ENCODE measurements at places on chromosomes 7 and 10.
A peak's percentile ranks its signal among the peaks of the same experiment; 100 is the strongest.

- no peak for DNase-seq
Measured at GRCh38 chr7:54995610-54996363, 23.0 kb upstream of the EGFR start.

DNA sequence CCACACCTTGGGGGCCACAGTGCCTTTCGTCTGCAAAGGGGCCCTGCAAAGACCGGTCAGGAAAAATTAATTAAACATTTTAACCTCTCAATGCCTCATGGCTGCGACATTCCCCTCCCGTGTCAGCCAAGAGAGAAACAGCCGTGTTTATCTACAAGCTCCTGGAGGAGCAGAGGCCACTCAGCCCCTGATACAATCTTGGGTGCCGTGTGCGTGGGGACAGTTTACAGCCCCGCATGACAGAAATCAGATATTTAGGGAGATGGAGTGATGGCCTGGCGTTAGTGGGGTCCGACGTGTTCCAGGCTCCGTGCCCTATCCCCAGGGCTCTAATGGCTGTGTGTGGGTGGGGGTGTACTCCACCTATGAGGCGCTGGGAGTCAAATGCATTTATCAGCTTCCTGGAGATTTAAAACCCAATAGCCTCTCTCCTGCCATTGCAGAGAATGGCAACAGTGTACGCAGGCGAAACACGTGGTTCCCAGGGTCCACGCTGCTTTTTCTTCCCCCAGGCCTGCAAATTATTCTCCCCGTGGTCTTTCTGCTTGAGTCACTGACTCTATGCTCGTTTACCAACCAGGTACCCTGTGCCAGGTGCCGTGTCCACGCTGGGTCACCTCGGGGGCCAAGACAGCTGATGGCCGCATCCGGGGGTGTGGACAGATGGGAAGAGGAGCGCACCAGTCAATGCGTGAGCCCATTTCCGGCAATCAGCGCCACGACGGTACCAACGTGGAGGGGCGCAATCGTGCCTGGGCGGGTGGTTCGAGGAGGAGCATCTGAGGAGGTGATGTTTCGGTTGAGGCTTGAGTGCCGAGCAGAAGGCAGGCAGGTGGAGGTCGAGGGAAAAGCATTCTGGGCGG, 26.6 kb upstream of the PSMG3 start:
- no peak for DNase-seq

GRCh38 chr7:78412216-78412858, 613.8 kb downstream of the PHTF2 start:
- DNase-seq = no peak

DNA sequence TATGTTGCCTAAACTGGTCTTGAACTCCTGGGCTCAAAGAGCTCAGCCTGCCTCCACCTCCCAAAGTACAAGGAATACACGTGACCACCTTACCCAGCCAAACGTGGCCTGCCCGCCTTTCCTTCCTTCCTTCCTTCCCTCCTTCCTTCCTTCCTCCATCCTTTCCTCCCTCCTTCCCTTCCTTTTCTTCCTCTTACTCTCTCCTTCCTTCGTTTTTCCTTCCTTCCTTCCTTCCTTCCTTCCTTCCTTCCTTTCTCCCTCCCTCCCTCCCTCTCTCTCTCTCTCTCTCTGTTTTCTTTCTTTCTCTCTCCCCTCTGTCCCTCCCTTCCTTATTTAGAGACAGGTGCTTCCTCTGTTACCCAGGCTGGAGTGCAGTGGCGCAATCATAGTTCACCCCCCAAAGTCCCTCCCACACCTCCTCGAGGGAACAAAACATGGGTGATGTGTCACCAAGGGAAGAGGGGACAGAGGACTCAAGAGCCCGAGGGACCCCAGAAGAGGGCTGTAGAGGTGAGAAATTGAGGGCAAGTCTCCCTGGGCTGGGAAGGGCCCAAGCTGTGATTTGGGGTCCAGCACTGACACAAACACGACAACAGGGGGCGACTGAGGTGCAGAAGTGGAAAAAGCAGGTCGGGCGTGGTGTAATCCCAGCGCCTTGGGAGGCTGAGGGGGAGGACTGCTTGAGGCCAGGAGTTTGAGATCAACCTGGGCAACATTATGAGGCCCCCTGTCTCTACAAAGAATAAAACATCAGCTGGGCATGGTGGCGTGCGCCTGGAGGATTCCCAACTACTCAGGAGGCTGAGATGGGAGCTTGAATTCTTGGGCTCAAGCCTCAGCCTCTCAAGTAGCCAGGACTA, 28.1 kb downstream of the EPHB4 start:
- DNase-seq = peak; percentile 27

DNA sequence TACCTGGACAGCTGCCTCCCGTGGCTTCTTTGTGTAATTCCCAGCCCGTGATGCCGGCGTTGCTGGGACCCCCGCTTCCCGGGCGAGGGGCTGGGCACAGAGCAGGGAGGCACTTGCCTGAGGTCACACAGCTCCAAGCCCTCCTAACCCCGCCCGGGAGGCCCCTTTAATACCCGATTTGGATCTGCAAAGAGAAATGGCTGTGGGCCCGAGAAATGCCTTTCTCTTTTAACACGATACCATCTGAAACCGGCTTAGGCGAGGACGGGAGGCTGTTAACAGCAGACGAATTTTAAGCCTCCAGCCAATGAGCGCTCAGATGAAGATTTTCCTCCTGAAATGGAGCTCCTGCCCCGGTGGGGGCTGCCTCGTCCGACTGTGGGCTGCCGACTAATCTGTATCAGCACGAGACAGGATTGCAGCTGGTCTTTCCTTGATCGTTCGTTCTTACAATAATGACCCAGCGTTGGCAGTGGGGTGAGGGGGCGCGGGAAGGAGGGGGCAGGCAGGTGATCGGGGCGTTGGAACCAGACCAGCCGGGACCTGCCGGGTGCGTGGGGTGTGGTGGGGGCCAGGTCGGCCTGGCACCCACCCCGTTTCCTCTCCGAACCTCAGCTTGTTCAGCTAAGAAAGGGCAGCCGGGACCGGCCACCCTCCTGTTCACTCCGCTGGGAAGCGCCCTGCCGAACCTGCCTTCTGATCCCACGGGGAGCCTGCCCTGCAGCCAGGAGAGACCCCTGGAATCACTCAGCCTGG, 36.2 kb upstream of the FOXL3 start:
- DNase-seq = no peak

- no peak for DNase-seq
Measured at GRCh38 chr7:47877336-47877735, 70.9 kb downstream of the PKD1L1 start.

DNA sequence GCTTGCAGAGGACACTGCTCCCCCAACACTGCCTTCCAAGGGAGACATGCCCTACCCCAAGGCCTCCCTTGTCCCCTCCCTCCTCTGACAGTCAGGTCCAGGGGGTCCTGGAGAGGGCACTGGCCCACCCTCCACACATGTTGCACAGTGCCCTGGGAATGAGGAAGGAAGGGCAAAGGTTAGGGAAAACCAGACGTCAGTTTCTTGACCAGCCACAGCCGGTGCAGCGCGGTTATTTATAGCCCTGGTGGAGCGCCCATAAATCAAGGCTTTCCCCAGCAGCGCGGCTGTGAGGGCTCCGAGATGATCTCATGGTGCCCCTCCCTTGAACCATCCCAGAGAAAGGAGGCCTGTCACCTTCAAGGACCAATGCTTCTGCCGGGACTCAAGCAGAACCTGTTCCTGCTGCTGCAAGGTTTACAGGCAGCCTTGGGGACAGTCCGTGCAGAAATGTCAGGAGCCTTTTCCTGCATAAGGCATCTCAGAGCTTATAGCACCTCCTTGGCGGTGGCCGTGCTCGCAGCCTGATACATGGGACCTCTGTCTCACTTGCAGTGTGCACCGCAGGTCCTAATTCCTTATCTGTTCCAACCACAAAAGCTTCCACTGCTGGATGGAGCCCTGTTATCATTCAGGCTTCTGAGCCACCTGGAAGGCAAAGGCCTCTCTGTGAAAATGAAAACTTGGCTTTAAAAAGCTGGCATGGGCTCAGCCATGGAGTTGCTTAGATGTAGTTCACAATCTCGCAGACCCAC, 127.3 kb downstream of the LHPP start:
- no peak for DNase-seq

GRCh38 chr10:31851216-31851615, 77.4 kb downstream of the ARHGAP12 start:
- no peak for DNase-seq

DNA sequence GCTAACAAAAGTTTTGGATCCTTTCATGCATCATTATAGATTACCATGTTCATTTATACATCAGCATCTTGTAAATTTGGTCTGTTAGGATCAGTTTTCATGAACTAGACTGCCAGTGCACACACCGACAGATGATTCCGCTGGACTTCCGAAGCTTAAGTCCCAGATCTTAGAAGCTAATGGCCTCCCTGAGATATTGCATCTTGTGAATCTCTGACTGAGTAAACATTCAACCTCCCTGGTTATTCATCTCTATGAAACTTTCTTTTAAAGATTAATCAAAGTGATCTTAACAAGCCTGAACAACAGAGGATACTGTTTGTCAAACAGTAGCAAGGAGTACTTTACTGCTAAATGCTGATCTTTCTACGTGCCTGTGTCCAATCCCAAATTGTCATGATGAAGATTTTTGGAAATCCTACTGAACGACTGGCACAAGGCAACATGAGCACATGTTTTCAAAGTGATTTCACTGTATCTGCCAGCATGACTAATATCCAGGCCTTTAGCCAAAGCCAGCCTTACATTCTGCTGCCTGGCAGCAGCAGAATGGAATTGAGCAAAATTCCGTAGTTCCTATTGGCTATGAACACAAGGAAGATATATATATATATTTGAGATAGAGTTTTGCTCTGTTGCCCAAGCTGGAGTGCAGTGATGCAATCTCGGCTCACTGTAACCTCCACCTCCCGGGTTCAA, 91.3 kb upstream of the ANK3 start:
- no peak for DNase-seq

- DNase-seq = no peak
Measured at GRCh38 chr10:77404810-77405209, 232.8 kb downstream of the KCNMA1 start.

Data from effector CD4-positive, alpha-beta T cell (primary cell).